ENCODE measurements at places on chromosomes 4 and X.

- no peak for DNase-seq
These were observed 273.7 kb downstream of the ARHGAP24 start for GRCh38 chr4:85748654-85749053.

- no peak for DNase-seq
These were observed 100.7 kb downstream of the NSUN7 start for GRCh38 chr4:40850496-40850895.

DNA sequence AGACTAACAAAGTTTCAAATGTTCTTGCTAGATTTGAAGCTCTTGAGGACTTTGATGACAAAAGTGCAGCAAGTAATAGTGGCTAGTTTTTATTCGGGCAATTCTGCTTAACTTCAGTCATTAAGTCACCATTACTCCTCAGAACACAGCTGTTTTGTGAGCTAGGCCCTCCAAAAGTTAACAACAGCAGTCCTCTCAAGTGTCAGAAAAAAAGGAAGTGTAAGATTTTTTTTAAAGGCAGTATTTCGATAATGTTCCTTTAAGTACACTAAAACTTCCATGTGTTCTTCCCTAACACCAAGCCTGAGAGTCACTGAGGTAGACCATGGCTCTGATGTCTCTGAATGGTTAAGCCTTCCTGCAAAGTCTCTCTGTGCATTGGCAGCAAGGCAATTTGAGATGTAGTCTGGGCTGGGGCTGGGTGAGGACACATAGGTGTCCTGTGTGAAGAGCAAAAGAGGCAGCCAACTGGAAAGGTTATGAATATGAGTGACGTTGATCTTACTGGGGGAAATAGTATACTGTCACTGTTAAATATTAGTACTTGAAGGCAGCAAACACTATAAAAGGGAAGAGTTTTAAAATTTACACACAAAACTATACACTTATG lies 174.0 kb upstream of the MAP3K15 start:
- DNase-seq: no peak

DNA sequence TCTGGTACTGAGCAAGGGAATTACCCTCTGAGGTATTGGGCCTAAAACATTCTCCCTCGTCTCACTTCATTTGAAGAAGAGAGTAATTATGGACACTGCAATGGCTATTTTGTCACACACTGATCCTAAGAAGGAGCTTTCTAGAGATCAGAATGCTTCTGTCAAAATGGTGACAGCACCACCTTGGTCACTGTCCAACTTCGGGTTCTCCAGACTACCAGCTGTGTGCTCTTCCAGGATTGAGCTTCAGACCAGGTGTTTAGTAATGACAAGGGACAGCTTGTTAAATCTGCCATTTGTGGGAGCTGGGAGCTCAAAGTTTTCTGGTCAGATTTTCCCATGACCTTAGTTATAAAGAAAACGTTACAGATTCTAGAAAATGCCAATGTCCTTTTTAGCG lies 105.4 kb downstream of the POLA1 start:
- no peak for DNase-seq

- DNase-seq: no peak
These were observed 82.7 kb downstream of the PARM1 start for GRCh38 chr4:75015627-75016026.

- no peak for DNase-seq
These were observed 16.4 kb downstream of the FGF2 start for GRCh38 chr4:122842984-122843531.

GRCh38 chrX:68843992-68844391 lies 15.2 kb downstream of the EFNB1 start:
- no peak for DNase-seq

DNA sequence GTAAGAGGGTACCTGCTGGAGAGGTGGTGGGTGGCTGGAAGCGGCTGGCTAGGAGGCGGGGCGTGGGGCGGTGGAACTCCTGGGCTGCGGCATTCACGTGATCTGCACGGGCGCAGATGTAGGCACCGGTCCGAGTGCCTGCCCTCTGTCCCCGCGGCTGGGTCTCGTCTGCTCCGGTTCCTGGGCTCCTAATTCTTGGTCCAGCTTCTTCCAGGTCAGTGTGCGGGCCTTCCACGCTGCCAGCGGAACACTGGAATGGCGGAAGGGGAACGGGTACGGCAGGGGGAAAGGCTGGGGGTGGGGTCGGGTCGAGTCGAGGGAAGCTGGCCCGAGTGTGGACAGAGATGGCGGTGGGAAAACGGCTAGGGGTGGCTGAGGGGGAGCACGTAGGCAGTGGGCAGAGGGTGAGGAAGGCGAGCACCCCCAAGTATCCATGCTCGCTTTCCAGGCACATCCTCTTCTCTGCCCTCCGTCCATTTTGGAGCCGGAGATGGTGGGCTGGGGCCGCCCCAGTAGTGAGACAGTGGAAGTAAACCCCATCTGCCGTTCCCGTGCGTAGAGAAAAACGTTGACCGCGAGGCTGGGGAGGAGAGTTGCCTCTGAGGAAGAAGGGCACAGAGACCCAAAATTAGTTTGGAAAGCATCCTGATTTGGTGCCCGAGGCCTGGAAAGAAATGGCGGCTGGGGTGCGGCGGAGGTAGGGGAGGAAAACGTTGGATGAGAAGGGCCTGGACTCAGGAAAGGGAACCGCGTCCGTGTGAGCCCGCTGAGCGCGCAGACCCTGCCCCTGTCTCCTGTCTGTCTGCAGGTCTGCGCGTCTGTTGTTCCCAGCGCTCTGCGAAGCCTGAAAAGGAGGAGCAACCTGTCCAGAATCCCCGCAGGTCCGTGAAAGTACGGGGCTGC lies at the start of gene TCEAL4:
Gene TCEAL4, plus strand, starts transcription at position 105 of the 903 bp plus-strand sequence. CDS start 1,161 bp downstream, outside the sequence.
- DNase-seq: peak; percentile 52

DNA sequence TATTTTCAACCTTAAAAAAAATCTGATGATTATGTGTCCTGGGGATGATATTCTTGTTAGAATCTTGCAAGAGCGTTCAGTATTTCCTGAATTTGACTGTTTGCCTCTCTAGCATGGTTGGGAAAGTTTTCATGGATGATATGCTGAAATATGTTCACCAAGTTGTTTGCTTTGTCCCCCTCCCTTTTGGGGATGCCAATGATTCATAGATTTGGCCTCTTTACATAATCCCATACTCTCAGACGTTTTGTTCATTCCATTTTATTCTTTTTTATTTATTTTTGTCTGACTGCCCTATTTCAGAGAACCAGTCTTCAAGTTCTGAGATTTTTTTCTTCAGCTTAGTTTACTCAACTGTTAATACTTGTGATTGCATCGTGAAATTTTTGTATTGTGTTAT lies 415.1 kb downstream of the FAM47B start:
- no peak for DNase-seq

GRCh38 chrX:136636121-136636520 lies 11.8 kb upstream of the CD40LG start:
- no peak for DNase-seq

GRCh38 chr4:158581161-158581560 lies 59.5 kb downstream of the RXFP1 start:
- DNase-seq: no peak

DNA sequence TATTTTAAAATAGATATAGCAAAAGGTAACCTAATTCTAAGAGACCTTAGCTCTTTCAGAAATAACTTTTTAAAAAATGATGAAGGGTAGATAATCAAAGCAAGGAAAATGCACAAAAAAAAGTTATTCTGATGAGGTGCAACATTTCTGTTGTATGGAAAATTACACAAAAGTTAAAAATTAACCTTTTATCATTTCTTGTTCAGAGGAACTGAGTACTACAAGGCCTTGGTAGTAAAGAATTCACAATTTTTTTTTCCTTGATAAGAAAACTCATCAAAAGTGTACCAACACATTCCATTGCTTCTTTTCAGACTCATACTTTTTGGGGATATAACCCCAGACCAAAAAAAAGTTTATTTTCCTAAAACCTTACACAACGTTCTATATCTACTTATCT lies 213.0 kb downstream of the IL15 start:
- no peak for DNase-seq

DNA sequence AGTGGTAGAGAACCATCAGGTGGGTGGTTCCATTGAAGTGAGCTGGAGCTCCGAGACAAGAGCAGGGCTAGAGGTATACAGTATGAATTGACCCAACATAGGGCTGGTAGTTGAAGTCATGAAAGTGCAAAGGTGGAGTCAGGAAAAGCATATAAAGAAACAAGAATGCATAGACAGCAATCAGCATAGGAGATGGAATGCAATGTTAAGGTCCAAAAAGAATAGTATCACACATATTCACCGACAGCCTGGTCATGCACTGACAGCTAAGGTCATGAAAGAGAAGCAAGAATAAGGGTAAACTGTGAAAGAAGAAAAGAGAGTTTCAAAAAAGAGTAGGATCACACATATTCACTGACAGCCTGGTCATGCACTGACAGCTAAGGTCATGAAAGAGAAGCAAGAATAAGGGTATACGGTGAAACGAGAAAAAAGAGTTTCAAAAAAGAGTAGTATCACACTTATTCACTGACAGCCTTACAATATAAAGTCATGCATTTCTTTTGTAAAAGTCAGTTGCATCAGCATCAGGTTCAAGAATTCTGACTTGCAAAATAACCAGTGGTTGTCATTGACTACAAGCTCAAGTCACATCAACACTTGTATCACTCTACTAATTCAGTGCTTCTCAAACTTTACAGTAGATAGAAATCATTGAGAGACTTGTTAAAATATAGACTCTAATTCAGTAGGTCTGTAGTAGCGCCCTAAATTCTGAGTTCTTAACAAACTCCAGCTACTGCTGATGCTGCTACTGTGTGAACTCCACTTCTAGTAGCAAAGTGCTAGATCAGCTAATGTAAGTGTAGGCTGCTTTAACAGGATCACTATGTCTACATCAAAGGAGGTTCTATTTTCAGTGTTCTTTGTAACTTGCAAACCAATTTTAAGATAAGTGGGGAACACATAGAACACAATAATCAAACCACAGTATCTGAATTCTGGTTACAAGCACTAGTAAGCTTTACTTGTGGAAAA lies 221.9 kb downstream of the PDGFC start:
- no peak for DNase-seq

- DNase-seq: peak; percentile 12
These were observed 1.2 kb downstream of the ATP10D start for GRCh38 chr4:47486231-47486673.

GRCh38 chr4:126937846-126938422 lies 694.8 kb upstream of the INTU start:
- DNase-seq: no peak

Measured in dermis blood vessel endothelial cell (primary cell).